ENCODE measurements at places on chromosomes 12 and 14.

- DNase-seq: peak; percentile 58
Measured at GRCh38 chr12:107607464-107608392, 77.9 kb upstream of the PWP1 start.

DNA sequence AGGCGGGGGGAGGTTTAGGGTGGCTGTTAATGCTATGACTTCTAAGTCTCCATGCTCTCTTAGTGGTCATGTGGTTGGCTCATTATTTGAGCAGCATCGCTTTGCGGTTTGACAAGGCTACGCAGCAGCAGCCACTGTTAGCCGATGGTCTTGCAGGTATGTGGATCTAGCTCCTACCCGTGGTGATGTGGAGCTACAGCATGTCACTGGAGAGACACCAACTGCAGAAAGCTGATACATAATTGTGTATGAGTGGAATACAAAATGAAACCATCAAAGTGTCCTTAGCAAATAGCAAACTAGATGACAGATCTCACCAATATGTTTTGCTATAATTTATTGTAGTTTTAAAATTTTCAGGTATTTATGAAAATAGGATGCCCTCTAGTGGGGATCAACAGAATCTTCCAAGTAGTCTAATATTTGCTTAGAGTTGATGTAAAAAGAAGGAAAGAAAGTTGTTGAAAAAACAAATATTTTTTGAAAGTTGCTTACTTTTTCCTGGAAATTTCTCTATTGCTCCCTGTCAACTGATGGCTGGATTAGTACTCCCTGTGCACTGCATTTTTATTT lies 94.9 kb downstream of the NAV3 start:
- no peak for DNase-seq

DNA sequence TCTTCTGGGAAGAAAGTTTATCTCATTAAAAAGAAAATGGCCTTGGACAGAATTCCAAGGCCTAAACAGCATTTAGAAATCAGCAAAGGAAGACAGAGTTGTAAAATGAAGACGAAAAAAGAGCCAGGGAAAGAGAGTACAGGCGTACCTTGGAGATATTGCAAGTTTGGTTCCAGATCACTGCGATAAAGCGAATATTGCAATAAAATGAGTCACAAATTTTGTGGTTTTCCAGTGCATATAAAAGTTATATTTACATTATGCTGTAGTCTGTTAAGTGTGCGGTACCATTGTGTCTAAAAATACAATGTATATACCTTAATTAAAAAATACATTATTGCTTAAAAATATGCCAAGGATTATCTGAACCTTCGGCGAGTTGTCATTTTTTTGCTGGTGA lies 9.0 kb downstream of the PCNX1 start:
- DNase-seq: no peak

DNA sequence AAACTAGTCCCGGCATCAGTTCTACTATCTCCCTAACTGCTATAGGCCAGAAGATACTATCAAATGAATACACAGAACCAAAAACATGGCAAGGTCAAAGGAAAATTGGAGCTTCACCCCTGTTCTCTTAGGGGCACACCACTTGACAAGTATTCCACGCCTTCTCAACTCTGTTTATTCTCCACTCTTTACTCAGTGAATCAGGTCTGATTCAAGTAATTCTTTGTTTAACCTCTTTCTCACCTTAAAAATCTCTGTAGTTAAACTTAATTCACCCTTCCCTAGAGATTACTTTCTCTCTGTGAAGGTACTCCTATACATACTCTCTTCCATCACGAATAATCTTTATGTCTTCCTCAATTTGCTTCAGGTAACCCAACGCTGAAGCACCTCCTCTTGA lies 248.9 kb downstream of the MED13L start:
- DNase-seq: no peak

DNA sequence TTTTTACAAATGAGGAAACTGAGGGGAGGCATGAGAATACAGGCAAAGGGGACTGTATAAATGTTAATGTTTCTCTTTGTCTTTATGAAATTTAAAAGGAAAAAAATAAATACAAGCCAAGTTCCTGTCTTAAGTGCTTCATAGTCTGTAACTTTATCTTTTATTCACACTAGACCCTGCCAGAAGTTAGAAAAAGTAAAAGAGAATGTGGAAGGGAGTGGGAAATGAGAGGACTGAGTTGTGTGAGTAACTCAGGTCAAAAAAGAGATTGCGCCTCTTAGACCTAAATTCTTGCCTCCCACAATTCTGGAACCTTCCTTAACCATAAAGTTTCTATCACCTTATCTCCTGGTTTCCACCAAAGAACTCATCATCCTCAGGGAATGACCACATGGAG lies 141.1 kb downstream of the KICS2 start:
- DNase-seq: no peak

- no peak for DNase-seq
Measured at GRCh38 chr14:85415015-85415712, 114.8 kb upstream of the FLRT2 start.

- no peak for DNase-seq
Measured at GRCh38 chr14:53113989-53114388, 39.1 kb downstream of the DDHD1 start.

GRCh38 chr14:37890095-37890494 lies 294.7 kb downstream of the TTC6 start:
- DNase-seq: no peak

GRCh38 chr14:85420707-85421106 lies 109.2 kb upstream of the FLRT2 start:
- no peak for DNase-seq

DNA sequence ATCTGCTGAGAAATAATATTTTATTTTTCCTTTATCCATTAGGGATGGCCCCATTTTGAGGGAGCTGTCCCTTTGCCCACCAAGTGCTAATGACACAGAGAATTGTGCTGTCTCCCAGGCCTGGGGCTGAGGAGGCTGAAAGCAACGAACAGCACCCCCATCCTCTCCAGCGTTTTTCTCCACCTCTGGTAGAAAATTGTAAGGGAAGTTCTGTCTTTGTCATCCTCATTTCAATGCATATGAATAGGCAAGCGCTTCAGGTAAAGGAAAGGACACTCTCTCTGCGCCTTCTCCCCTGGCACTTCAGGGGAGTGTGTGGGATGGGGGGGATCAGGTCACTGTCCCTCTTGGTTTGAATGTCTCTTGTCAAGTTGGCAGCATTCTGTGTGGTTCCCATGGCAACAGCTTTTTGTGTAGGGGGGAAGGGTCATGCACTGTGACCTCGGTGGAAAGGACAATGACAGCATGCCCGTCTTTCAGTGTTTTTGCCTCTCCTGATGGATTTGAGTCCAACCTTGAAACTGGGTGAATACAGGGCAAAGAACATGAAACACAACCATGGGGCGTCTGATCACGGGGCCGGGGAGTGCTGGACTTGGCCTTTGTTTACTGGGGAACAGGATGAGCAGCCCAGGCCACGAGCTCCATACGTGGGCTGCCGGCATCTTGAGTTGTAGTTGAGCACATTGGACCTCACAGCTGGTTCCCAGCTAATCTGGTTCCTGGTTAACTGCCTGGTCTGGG lies 230.2 kb downstream of the VRK1 start:
- DNase-seq: no peak

GRCh38 chr12:122244565-122245371 lies 18.9 kb upstream of the DIABLO start:
- no peak for DNase-seq

GRCh38 chr14:47300796-47301195 lies 374.6 kb downstream of the MDGA2 start:
- no peak for DNase-seq

GRCh38 chr12:42213023-42213422 lies 25.0 kb downstream of the YAF2 start:
- DNase-seq: no peak

DNA sequence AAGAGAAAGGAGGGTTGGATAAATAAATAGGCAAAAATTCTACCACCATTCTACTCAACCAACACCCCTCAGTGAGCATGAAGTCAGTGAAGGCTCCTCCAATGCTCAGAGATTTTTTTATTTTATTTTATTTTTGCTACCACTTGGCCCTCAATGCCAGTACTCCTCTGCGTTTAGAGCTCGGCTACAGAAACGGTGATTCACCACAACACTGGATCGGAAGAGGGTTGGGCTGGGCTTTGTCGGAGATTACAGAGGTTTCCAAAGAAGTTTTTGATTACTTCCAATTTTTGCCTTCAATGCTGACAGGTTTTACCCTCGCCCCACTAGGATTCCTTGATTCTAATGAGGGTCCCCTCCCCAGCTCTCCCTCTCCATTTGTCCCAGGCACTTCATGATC lies 1027.2 kb upstream of the TMEM132C start:
- no peak for DNase-seq

DNA sequence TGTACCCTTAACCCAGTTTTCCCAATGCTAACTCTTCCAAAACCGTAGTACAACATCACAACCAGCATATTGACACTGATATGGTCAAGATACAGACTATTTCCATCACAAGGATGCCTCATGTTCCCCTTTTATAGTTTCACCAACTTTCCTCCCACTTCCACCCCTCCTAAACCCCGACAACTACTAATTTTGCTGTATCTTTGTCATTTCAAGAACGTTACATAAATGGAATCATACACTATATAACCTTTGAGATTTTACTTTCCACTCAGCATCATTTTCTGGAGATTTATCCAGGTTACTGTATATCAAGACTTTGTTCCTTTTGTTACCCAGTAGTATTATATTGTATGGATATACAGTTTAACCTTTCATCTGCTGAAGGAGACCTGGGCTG lies 88.9 kb downstream of the MED13L start:
- no peak for DNase-seq

DNA sequence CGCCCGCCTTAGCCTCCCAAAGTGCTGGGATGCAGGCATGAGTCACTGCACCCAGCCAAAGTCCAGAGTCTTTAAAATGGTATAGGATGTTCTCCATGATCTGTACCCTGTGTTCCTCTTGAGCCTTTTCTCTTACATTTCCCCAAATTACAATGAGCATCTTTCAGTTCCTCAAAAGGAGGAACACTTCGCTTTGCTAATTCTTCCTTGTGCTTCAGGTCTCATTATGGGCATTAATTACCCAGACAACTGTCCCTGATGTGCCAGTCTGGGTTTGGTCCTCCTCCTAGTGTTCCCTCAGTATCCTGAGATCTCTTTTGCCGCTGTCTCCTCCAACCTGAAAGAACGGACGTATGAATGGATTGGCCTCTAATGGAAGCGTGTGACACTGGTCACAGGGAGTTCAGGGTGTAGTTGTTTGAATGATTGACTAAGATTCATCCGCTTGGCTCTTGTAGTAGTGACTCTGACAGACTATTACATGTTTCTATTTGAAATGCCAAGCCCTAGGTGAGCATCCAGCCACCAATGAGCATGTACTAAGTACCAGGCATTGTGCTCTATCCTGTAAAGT lies 8.2 kb downstream of the PRKCH start:
- no peak for DNase-seq

DNA sequence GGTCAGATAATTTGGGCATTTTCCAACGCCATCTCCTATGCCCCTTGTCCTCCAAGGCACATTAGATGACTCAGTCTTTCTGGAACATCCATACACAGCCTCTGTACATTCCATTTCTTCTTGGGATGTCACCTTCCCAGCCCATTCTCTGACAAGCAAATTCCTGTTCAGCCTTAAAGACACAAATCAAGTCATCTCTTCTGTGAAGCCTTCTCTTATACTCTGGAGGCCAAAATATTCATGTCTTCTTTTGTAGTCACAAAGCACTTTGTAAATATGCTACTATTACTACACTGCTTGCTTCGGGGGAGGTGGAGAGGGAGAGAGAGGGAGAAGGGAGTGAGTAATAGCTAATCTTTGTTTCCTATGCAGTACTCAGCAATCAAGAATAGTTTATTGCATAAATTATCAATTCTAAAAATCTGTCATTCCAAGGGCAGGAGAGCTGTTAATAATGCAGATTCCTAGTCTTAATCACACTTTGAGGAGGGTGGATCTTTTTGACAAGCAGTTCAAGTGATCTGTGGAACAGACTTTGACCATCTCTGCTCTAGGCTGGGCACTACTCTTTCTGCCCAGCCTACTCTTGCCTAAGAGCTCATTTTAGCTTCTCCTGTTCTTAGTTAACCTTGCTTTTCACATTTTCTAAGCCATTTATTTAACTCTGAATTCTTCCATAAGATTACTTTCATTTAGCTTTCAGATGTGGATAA lies 27.9 kb downstream of the KCNMB4 start:
- DNase-seq: no peak

- DNase-seq: no peak
Measured at GRCh38 chr12:22361785-22362184, 27.3 kb upstream of the ST8SIA1 start.

- DNase-seq: no peak
Measured at GRCh38 chr12:31337952-31338351, 12.0 kb upstream of the SINHCAF start.

DNA sequence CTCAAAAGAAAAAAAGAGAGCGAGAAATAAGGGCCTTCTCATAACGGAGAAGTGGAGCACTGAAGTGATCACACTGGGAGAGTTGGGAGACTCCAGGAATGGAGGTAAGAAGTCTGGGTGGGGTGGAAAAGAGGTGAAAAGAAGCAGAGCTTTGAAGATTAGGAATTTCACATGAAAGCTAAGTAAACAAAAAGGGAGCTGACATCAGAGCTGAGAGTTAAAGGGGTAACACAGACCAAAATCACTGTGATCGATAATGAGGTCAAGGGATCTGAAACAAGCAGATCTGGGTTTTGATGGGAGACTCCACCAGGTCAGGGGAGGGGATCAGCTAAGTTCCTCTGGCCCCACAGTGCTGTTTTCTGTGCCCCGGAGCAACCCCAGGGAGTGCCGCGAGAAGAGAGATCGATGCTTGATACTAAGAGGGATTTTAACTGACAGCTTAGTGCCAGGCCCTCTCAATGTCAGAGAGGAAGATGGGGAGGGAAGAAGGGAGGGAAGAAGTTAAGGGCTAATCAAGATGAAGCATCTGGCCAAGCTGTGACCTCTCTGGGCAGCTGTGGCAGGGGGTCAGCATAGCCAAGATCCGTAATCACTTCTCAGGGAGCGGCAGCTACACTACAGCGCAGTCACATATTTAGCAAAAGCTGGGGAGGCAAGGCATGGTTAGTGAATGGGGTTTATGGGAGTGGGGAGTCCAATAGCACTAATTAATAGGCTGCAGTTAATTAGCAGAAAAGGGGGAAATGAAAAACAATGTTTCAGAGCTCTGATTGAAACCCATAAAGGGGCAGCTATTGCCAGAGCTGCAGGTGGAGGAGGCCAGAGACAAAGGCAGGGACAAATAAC lies 8.0 kb downstream of the AQP6 start:
- no peak for DNase-seq

DNA sequence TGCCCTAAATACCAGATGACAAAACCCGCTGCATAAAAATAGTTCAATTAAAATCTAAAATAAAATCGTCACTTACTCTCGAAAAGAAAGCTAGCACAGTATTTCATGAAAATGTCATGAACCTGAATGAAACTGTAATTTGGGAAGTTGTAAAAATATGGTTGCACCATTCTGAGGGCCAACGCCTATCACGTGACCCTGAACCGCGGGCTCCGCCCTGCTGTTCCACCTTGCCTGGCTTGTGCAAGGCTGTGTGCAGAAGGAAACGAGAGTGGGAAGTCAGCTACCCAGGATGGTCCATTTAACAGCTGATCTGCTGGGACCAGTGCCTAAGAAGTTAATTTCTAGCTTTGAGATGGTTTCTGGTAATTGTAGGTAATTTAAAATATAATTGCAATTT lies 91.7 kb upstream of the BMP4 start:
- DNase-seq: no peak

- DNase-seq: no peak
Measured at GRCh38 chr12:24049101-24049500, 99.6 kb upstream of the SOX5 start.

- no peak for DNase-seq
Measured at GRCh38 chr12:109112720-109113465, 3.5 kb upstream of the ACACB start.

- no peak for DNase-seq
Measured at GRCh38 chr12:30996255-30996654, 69.7 kb downstream of the TSPAN11 start.

GRCh38 chr14:85599939-85600338 lies 70.0 kb downstream of the FLRT2 start:
- DNase-seq: no peak

Measured in stimulated activated CD8-positive, alpha-beta memory T cell treated with anti-CD3 and anti-CD28 coated beads, Interleukin-4, amount 100 ng/mL, for 1 hour (primary cell).